ENCODE measurements at places on chromosomes 2 and 18.

DNA sequence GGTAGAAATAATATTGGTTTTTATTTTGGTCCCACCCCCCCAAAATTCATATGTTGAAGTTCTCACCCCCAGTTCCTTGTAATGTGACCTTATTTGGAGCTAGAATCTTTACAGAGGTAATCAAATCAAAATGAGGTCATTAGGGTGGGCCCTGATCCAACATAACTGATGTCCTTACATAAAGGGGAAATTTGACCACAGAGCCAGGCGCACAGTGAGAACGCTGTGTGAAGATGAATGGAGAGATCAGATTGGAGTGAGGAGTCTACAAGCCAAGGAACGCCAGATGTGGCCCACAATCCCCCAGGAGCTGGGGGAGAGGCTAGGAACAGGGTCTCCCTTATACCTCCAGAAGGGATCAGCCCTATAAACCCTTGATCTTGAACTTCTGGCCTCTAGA lies 31.6 kb upstream of the TRIB2 start:
- DNase-seq, result no peak

- DNase-seq, result no peak
Observed at GRCh38 chr2:63669596-63669995, 80.8 kb downstream of the MDH1 start.

- no peak for DNase-seq
Observed at GRCh38 chr18:2971741-2972552, 41.0 kb downstream of the LPIN2 start.

GRCh38 chr18:21242780-21243401 lies 859 bp downstream of the GREB1L start:
- DNase-seq, result no peak

DNA sequence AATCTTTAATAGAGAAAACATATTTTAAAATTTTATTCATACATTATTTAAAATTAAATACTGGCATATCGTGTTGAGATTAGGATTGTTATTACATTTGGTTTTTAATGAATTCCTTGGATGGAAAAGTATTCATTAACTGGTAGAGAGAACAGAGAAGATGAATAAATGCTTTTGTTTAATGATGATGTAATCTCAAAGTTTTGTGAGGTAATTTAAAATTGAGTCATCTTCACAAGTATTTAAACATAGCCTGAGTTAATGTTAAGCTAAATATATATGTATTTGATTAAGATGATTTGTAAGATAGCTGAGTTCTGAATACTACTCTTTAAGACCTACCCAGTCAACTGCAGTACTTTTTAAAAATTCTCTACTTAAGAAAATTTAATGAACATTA lies 713.4 kb upstream of the VRK2 start:
- no peak for DNase-seq

- no peak for DNase-seq
Observed at GRCh38 chr18:2121224-2121623, 450.1 kb downstream of the METTL4 start.

- DNase-seq, result no peak
Observed at GRCh38 chr2:26997394-26997793, 27.0 kb downstream of the MAPRE3 start.

- DNase-seq, result no peak
Observed at GRCh38 chr2:235630718-235631296, 137.0 kb downstream of the AGAP1 start.

DNA sequence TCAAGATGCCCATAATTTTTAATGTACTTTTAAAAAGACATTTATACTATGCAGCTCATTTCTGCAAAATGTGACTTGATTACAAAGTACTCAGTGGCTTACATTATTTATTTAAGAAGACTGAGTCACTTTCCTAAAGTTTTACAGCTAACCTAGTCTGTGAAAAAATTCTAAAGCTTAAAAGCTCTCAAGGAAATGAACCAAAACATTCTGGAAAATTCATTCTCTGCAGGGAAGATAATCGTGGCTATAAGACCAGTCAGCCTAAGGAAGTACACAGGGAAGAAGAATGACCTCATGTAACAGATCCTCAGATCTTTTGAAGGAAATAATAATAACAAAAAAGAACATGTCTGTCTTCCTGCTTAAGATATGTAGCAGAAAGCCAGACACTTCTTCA lies 232.1 kb upstream of the STK17B start:
- DNase-seq, result no peak

- DNase-seq, result no peak
Observed at GRCh38 chr2:108460345-108461037, 11.5 kb downstream of the GCC2 start.

- DNase-seq, result no peak
Observed at GRCh38 chr2:136281281-136282114, 163.5 kb upstream of the CXCR4 start.

GRCh38 chr2:118197011-118197675 lies 108.9 kb downstream of the INSIG2 start:
- no peak for DNase-seq

DNA sequence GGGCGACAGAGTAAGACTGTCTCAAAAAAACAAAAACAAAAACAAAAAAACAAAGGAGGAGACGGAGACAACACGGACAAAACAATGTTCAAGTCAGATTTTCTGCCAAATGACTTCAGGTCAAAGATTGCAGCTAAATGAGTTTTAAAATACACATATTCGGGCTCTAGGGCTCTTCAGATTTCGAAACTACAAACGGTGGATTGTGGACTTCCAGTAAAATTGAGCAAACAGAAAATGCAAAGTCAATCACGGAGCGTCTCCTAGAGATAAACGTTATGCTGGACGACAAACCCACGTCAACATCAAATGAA lies 558 bp downstream of the MRPS5 start:
- no peak for DNase-seq

DNA sequence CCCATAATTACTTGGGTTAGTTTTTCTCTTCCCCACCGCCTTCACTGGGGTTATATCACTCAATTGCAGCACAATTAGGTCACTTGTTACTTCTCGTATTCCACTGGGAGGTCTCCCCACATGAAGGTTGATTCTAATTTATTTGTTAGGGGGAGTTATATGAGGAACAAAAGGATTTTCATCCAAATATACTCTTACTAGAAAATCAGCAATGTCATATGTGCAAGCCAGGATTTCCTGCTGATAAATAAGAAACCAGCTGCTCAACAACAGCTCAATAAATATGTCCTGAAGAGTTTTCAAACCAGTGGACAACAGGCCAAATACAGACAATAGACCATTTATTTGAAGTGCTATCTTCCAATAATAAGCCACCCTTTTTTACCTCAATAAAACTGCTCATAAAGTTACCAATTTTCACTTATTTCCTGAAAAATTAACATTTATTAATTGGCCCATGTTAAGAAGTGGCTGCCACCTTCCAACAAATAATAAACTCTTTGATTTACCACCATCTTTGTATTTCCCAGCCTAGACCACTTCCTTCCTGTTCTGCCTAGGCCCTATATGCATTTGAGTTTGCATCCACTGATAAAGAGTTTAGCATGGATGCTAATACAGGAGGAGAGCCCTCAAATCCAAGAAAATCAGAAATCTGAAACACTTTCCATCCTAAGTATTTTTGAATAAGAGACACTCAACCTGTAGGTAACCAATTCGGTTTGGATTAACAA lies 184.4 kb upstream of the SLC39A10 start:
- DNase-seq, result no peak

DNA sequence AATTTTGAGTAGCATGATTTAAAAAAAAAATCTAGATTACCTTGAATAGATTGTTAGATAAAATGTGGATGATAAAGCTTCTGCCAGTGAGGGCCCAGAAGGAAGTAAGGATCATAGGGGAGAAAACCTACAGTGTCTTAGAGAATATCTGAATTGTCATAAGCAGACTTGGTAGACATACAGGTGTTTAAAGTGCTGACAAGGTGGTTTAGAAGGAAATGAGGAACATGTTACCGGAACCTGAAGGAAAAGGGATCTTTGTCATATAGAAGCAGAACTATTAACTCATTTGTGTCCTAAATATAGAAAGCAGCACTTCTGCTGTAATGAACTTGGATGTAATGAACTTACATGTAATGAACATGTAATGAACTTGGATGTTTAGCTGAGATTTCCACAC lies 94.9 kb upstream of the TTC27 start:
- DNase-seq, result no peak

- no peak for DNase-seq
Observed at GRCh38 chr2:46914578-46915230, 902 bp downstream of the MCFD2 start.

GRCh38 chr2:236997069-236997715 lies 88.5 kb upstream of the COPS8 start:
- no peak for DNase-seq

DNA sequence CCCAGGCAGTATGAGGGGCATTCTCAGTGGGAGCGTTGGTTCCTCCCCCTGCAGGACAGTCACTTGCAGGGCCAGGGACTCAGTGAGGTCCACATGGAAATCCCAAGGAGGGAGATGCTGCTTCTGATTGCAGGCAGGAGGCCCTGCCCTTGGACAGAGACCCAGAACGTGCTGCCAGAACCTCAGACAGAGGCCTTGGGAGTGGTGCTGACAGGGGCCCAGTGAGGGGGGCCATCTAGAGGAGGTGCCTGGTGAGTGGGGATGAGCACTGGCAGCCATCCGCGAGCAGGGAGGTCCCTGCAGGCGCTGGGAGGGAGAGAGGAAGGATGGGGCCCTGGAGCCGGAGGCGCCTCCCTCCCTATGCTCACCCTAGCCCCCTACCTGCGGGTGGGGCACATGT lies 133.1 kb downstream of the DYSF start:
- no peak for DNase-seq

- DNase-seq, result no peak
Observed at GRCh38 chr2:95208106-95208505, 785 bp downstream of the ZNF892 start.

GRCh38 chr2:17583646-17584045 lies 43.1 kb downstream of the VSNL1 start:
- DNase-seq, result no peak

GRCh38 chr2:140138736-140139135 lies 1358.5 kb upstream of the NXPH2 start:
- DNase-seq, result no peak

DNA sequence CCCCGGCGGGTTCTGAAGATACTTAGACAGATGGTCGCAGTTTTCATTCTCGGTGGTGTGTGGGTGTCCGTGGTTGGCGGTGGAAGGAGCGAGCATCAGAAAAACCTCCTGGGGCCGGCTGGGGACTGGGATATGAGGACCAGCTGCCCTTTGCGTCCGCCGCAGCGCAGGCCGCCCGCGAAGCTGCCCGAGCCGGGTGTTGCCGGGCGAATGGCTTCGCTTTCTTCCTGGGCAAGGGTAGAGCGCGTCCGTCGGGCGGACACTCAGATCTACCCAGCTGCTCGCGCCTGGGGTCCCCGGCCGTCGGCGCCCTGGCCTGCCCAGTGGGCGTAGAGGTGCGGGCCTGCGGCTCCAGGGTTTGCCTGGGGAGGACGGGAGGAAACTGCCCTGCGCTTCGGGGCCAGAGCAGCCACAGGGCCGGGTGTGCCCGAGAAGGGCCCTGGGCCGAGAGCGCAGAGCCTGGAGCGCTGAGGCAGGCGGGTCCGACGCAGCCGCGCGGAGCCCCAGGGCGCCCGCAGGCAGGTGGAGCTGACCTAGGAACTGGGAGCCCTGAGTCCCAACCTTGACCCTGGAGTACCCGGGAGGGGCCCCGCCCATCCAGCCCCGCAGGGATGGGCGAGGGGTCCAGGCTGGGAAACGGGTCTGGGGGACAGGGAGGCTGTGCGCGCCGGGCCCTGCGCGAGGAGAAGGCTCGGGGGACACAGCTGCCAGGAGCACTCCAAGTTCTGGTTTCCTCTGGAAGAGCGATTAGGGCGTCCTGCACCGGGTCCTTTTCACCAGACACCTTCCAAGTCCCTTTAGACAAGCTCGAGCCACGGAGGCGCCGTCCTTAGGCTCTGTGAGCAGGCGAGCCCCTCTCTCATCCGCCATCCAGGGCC lies 1.3 kb downstream of the TWIST2 start:
- DNase-seq, result no peak

DNA sequence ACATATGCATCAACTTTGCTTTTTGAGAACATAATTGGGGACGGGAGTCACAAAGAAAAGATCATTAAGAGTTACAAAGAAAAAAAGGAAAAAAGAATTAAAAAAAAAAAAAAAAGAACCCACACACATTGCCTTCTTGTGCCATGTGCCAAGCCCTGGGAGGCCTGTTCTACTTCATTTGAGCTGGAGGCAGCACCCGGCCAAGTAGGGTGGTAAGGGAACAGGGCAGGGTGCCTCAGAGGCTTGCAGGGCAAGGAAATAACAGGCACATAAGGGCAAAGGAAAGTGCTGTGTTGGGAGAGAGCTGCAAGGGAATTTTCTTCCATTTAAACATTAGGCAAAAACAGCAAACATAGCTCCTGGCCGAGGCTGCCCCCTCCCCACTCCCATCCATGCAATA lies 418.0 kb downstream of the TMEM182 start:
- DNase-seq, result no peak

DNA sequence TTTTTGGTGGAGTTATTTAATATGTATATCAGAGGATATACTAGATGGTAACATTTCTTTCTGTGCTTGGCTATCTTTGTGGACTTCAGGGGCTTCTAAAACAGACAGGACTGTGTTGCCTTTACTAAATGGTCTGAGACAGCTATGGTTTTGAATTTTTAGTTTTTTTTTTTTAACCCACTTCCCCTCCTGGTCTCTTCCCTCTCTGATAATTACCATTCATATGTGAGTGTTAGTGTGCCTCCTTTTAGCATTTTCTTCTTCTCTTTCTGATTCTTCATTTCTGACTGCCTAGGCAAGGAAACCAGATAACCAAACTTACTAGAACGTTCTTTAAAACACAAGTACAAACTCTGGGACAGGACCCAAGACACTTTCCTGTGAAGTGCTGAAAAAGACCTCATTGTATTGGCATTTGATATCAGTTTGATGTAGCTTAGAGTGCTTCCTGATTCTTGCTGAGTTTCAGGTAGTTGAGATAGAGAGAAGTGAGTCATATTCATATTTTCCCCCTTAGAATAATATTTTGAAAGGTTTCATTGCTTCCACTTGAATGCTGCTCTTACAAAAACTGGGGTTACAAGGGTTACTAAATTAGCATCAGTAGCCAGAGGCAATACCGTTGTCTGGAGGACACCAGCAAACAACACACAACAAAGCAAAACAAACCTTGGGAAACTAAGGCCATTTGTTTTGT lies 52.7 kb downstream of the SMAD4 start:
- DNase-seq, result no peak

GRCh38 chr18:77035380-77036187 lies 97.0 kb downstream of the MBP start:
- no peak for DNase-seq

GRCh38 chr2:233919319-233919718 lies 2.1 kb downstream of the TRPM8 start:
- no peak for DNase-seq

DNA sequence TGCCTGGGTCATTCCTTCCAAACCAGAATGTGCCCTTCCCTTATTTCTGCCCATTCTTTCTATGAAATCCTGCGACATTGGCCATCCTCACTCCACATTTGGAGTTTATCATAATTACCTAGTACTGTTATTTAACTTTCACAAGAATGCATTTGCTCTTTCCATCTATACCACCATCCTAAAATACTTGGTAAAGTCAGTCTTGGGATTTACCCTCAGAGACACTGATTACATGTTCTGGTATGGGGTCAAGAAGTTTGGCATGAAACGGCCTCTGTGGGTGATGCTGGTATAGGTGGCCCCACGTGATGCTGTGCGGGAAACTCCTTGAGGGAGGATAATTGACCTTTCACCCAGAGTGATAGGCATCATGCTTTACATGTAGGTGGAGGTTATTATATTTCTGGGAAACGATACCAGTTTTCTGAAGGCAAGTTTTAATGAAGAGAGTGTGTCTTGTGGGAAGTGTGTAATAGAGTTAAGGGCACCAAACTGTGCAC lies 123.5 kb downstream of the FMNL2 start:
- DNase-seq, result no peak

GRCh38 chr2:206240327-206240726 lies 34.1 kb upstream of the ZDBF2 start:
- no peak for DNase-seq
